Stimulated activated CD4-positive, alpha-beta T cell treated with anti-CD3 and anti-CD28 coated beads, Interleukin-12 subunit alpha, Interleukin-12 subunit beta, amount 100 ng/mL, for 48 hours (primary cell): ENCODE measurements at places on chromosomes 2 and 18.

- no peak for DNase-seq
These were observed 30.0 kb downstream of the RNF125 start for GRCh38 chr18:32048507-32049091.

DNA sequence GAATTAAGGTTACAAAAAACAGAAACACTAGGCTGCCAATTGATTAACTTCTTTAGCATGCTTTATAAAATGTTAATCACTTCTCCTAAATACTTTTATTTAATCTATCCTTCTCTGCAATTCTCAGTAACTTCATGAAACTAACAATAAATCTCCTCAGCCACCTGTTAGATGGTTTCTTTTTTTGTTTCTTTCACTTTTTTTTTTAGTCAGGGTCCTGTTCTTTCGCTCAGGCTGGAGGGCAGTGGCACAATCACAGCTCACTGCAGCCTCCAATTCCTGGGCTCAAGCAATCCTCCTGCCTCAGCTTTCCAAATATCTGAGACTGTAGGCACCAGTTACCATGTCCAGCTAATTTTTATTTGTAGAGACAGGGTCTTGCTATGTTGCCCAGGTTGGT is 213.4 kb upstream of the STK17B start:
- no peak for DNase-seq

DNA sequence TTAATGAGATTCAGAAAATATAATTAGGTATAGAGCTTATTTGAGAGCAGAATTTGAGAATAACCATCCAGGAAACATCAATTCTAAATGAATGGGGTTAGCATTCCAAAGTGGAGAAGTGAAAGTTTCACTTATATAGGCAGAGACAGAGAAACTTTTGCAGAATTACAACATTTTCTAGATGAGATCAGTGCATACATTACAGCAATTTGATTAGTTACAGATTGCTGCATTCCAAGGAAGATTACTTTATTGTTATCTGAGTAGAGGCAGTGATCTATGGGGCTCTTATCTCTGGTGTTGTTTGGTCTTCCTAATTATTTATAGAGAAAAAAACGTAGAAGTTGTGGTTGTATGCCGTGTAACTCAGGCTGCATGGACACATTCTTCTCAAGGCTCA is 373.8 kb upstream of the SYT4 start:
- DNase-seq: no peak

GRCh38 chr2:11420190-11420589 is 45.8 kb downstream of the E2F6 start:
- DNase-seq: no peak

GRCh38 chr2:190369635-190370034 is 26.2 kb downstream of the INPP1 start:
- no peak for DNase-seq

- DNase-seq: no peak
These were observed 189.6 kb downstream of the EXOC6B start for GRCh38 chr2:72636210-72636609.

DNA sequence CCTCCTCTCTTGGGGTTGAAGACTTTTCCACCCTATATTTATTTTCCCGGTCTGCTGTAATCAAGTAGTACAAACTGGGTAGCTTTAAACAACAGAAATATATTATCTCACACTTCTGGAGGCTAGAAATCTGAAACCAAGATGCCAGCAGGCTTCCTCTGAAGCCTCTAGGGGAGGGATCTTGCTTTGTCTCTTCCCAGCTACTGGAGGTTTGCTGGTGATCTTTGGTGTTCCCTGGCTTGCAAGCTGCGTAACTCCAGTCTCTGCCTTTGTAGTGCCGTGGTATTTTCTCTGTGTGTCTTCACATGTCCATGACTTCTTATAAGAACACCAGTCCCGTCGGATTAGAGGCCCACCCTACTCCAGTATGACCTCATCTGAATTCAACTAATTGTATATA is 44.4 kb downstream of the MYO3B start:
- no peak for DNase-seq

DNA sequence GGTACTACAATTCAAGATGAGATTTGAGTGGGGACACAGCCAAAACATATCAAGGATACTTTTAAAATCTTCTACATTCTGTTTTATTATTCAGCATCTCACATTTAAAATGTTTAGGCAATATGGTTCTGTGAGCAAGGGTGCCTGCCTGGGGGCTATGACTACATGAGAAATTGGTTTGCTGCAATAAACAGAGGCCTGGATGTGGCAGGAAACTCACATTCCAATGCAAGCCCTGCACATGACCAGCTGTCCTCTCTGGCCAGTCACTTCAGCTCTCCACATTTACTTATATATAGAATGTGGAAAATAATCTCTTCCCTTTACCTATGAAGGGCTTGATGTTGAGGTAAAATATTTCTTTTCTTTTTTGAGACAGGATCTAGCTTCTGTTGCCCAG is 193.4 kb downstream of the LRRTM1 start:
- no peak for DNase-seq

DNA sequence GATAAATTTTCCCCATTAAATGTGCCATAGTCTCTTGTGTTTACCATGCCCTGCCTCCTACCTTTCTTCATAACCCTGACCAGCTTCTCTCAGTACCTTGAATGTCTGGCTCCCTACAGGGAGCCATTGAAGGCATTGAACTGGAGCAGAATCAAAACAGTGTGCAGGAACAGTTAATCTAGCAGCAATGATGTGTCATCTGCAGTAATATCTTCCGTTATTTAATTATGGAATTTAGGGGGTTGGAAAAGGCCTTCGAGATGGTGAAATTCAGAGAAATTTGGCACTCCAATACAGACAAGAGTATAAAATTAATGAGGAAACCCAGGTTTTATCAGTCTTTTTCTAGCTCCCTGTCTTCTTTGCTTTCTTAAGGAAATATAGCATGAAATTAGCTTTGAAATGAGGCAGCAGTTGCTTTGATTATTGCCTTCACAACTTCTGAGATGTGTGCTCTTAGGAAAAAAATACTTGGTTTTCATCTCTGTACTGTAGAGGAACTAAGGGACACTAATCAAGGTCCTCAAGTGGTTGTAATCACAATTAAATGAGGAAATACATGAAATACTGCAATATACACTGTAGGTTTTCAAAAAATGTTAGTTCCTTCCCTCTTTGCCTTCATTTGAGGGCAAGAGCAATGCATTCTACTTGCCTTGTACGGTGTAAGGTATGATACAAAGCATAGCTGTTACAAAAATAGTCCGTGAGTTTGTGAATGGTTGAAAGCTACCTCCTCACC is 369.1 kb downstream of the SETBP1 start:
- DNase-seq: no peak
